ENCODE measurements at places on chromosomes 5 and 9.

- no peak for DNase-seq
Observed at GRCh38 chr9:120536094-120536493, 43.9 kb downstream of the CDK5RAP2 start.

DNA sequence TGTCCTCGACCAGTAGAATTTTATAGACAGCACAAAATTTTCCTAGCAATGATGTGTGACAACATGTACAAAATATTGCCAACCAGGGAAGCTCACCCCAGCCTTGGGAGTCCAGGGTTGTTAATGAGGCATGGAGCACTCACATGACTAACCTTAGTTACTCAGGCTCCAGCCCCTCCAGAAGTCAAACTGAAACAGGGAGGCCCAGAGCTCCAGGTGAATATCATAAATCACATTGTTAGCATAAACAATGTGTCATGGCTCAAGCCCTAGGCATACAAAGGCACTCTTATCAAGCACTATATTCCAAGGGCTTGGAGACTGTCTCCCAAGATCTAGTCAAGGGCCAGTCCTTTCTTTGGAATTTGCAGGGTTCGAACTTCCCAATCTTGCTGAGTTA lies 44.4 kb downstream of the TNFAIP8 start:
- no peak for DNase-seq

- DNase-seq: no peak
Observed at GRCh38 chr5:11037080-11037479, 276.0 kb upstream of the DAP start.

GRCh38 chr5:57710126-57710525 lies 227.5 kb upstream of the ACTBL2 start:
- DNase-seq: no peak

DNA sequence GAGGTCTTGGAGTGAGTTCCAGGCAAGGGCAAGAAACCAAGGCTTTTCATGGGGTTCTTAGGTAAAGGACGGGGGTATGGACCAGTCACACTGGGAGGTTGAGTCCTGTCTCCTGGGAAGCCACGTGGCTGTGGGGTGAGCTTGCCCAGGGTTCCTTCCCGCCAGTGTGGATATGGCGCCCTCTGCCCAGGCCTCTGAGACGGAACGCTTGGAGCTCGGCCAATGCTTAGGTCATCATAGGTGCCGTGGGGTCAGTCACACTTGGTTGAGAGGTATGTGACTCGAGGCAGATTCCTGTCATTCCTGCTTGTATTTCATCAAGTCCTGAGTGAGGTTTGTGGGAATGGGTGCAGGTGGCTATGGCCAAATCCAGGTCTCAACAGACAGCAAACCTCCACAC lies 46.2 kb downstream of the TENT4A start:
- DNase-seq: no peak

- no peak for DNase-seq
Observed at GRCh38 chr9:117624106-117624505, 80.1 kb upstream of the TLR4 start.

DNA sequence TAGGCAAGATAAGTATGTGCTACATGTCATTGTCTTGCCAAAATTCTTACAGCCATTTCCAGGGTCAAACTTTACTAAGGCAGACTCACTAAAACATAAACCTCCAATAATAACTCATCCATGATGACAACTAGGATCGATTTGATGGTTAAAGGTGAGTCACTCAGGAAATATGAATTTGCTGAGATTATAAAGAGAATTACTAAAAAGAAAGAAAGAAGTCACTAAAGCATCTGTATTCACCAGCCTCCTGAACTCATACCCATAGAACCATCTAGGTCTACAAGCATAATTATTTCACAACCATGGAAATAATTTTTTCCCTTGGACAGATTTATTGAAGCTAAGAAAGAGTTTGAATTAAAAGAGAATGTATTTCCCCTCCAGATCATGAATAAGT lies 258.6 kb downstream of the TLE1 start:
- DNase-seq: no peak

- DNase-seq: no peak
Observed at GRCh38 chr5:178119915-178120606, 6.7 kb downstream of the N4BP3 start.

- no peak for DNase-seq
Observed at GRCh38 chr5:77010243-77010642, 20.0 kb upstream of the AGGF1 start.

DNA sequence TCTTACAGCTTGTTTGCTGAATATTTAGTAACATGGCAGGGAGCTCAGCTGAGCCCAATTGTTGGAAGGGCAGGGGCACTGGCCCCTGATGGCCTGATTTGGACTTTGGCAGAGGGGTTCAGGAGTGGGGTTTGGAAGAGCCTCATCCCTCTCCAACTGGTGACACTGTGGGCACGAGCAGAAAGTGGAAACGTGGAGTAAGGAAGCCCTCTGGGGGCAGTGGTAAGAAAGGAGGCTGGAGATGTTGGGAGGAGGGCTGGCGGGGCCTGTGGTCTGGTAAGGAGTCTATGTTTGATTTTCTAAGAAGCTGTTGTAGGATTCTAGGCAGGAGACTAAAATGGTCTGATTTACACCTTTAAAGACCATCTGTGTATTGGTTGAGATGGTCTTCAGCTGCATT lies 208.9 kb downstream of the HSPA4 start:
- no peak for DNase-seq

DNA sequence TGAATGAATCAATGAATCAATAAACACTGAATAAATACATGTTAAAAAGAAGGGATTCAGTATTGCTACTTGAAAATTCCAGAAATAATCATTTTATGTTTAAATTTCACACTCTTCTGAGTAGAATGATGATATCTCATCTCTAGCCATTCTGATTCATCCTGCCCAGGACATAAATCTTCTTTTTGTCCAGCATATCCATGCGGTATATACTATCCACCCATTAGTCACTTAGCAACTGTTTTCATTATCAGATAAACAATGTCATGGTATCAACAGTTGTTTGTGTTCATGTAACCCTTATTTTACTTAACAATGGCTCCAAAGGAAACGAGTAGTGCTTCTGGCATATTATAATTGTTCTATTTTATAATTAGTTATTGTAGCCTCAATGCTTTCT lies 432.4 kb upstream of the SMC2 start:
- DNase-seq: no peak

GRCh38 chr5:63961598-63962161 lies 565 bp downstream of the HTR1A start:
- DNase-seq: no peak

GRCh38 chr5:36756848-36757247 lies 119.7 kb upstream of the NIPBL start:
- DNase-seq: no peak

DNA sequence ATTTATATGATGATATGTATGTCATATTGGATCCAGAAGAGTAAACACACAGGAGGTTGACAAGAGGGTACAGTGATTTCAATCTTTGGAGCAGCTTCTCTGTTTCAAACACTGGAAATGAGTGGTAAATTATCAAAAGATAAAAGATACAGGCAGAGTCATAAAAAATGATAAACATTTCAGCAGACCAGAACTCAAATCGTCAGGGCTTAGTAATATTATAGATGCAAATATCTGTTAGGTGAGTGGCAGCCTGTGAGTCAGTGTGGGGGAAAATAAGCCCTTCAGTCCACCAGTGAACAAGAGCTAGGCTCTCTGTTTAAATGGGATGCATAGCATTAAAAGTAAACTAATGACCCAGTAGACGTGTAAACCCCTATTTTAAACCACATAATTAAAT lies 1378.1 kb downstream of the EFNA5 start:
- DNase-seq: no peak

GRCh38 chr5:40274568-40274967 lies 405.1 kb upstream of the PTGER4 start:
- no peak for DNase-seq

DNA sequence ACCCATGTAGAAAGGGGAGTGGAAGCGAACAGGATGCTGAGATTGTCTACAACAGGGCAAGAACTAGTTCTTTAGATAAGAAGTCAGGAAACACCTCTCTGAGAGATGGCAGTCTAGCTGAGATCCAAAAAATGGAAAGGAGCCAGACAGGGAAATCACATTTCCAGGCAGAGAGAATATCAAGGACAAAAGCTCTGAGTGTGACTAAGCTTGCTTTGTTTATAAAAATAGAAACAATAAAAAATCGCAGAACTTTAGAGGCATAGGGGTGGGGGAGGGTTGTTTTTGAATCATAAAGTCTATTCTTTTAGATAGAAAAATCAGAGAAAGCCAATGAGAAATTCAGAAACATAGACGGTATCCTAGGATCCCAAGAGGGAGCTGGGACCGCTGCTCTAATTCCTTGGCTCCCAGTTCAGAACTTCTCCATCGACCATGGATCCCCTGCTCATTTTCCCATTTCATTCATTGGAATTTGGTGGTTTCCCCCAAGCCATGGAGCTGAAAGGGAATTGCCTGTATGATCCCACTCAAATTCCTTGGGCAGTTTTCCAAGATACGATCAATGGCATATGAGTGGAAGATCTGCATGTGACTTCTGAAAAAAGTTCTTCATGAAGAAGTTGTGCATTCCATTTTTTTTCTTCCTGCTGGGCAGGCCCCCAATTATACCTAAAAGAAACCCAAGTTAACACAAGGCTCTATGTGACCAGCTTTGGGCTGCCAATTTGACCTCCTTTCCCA lies 182.0 kb downstream of the GRIA1 start:
- no peak for DNase-seq

DNA sequence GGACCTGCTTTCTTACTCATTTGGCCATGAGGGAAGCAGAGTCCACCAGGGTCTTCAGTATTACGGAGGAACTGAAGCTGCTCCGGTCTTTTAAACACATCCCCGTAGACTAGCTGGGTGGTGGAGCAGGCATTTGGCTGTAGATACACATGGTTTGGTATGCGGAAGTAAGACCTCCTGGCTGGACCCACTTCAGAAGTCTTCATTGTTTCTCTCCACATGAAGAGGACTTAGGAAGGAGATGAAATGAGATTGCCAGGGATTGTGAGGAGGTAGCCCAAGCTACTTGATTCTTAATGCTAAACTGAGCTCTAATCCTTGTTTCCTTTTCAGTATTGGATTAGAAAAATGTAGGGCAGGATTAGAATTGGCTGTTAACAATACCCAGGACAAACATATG lies 32.9 kb downstream of the STXBP1 start:
- no peak for DNase-seq

- DNase-seq: no peak
Observed at GRCh38 chr9:35923927-35924763, 14.9 kb downstream of the SPAAR start.

DNA sequence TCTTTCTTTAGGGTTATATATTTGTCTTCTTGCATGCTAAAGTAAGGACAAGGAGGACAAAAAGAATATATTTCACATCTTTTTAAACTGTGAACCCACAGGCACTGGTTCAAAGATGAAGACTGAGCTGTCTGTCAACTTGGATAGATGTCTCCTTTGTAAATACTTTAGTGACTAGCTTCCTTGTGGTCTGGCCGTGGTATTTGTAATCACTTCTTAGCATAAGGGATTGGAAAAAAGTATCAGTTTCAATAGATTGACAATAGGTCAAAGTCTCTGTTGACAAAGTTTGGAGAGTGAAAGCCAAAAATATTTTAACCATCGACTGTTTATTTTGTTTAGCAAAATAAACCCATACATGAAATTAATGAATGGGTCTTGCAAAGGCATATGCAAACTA lies 91.4 kb downstream of the TMEM167A start:
- no peak for DNase-seq

DNA sequence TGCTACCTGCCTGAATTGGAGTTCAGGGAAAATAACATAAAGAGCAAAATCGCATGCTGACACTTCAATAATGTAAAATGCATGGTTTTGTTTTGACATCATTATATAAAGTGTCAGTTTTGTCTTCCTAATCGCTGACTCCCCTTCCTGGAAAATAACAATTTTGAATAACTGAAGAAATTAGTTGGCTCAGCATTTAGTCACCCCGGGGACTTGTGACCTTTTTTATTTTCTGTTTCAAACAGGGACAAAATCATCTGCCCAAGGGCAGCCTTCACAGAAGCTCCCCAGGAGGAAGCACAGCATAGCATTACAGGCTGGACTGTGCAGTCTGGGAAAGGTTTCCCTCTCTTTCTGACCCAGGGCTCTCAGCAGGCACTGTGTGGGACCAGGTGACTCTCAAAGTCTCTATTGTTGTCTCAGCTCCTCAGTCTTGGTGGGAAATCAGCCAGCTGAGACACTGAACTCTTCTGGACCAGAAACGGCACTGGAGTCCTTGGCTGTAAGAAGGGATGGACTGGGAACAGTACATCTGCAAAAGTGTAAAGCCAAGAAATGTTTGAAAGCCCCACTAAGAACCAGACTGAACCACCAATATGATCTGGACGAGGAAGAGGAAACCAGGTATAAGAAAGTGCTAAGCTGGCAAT lies 671.3 kb upstream of the KLF4 start:
- DNase-seq: no peak

- DNase-seq: no peak
Observed at GRCh38 chr9:89274838-89275237, 36.2 kb upstream of the CKS2 start.

GRCh38 chr9:113416149-113416721 lies 5.7 kb downstream of the C9orf43 start:
- DNase-seq: no peak

GRCh38 chr5:178337334-178337741 lies 104.7 kb upstream of the PHYKPL start:
- no peak for DNase-seq

- no peak for DNase-seq
Observed at GRCh38 chr5:151180291-151180690, 22.7 kb upstream of the ANXA6 start.

DNA sequence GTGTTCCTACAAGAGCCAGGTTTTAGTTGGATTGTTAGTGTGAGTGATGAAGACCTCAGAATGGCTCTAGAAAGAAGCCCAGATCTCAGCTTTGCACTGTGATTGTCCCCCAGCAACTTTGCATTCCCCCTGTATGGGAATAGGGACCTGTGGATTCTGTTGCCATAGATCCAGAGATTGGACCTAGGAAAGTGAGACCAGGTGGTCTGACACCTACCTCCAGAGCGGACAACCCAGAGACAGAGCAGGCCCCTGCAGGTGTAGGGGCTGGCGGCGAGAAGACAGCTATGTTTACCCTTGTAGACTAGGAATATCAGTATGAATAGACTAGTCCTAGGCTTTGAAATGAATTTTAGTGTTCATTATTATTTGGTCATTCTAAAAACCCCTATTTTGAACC lies 53.6 kb downstream of the IRF1 start:
- no peak for DNase-seq

- DNase-seq: no peak
Observed at GRCh38 chr5:87946271-87946670, 322.4 kb downstream of the TMEM161B start.

DNA sequence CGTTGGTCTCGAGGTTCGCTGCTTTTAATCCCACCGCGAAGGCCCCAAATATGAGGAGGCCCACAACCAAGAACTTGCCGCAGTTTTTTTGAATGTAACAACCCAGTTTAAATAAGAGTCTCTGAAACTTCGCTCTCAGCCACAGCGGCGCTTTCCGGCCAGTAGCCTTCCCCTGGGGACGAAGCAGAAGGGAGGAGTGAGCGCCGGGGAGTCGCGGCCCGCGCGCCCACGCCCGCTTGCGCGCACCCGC lies 10.4 kb downstream of the PTCH1 start:
- no peak for DNase-seq

- DNase-seq: no peak
Observed at GRCh38 chr9:133785753-133786370, 47.7 kb upstream of the SARDH start.

GRCh38 chr5:140566665-140567064 lies 2.0 kb downstream of the SLC35A4 start:
- no peak for DNase-seq
